Endodermal cell (in vitro differentiated cells): ENCODE measurements at places on chromosomes 4 and X. TPM values are rescaled to one million over a fixed set of nuclear protein-coding genes. Genes with fewer than 3 reads are reported as not detected.

CCSER1 gene
- 0.88 and 1.1 TPM in 2 replicates for total RNA-seq

- H3K27me3 ChIP-seq, result no peaks in the 10 kb centered on the region
- H3K27ac ChIP-seq, result no peak overlapping the region
- no peaks in the 10 kb centered on the region for H3K36me3 ChIP-seq
Observed at GRCh38 chr4:179530958-179531357, 2088.7 kb upstream of the AGA start.

DNA sequence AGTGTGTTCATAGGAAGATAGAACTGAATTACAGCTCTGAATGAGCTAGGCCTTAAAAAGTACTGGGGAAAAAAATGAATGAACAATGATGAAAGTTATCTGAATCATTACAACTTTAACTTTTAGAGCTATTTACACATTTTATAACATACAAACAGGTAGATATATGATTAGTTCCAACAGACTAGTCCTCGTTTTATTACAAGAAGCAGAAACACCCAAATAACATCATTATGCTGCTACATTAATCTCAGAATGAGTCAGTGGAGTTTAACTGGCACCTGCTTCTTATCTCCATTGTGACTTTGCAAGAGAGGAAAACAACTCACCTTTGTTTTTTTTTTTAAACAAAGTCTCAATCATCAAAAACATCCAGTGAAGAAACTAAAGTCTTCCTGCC is 15.2 kb downstream of the ATP8A1 start:
- DNase-seq, result no peak
- no peaks in the 10 kb centered on the region for H3K36me3 ChIP-seq

DNA sequence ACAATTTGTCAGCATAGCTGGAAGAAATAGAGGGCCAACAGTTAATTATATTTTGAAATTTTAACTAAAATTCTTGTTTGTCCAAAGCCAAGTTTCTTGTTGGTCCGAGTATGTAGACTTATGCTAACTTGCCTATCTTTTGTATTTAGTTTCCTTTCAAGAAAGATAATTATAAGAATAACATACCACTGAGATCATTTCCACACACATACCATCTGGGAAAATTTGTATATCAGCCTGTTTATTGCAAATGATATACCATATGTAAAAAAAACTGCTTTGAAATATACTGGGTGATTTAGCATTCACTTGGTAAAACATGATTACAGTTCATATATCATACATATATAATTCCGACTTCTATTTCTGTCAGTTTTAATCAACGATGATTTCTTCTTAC is 84.7 kb upstream of the ANKRD50 start:
- H3K4me3 ChIP-seq, result no peak overlapping the region
- DNase-seq, result no peak
- H3K36me3 ChIP-seq, result no peaks in the 10 kb centered on the region
- H3K4me1 ChIP-seq, result no peaks in the 10 kb centered on the region
- H3K27me3 ChIP-seq, result no peaks in the 10 kb centered on the region

DNA sequence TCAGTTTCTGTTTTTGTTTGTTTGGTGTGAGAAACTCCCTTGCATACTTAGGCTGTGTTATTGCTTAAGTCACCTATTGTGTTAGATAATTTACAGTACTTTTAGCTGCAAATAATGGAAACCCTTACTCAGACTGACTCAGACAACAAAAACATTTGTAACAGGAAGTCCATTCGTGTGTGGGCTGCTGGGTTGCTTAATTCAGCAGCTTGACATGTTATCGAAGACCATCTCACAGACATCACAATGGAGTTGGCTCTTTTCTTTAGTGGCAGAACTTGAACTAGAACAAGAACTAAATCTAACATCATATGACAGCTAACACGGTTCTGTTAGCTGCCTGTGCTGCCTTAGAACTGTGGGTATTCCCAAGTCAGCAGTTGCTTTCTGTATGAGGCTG is 9.9 kb upstream of the GABRE start:
- no peak overlapping the region for H3K4me3 ChIP-seq
- no peaks in the 10 kb centered on the region for H3K27me3 ChIP-seq
- H3K4me1 ChIP-seq, result no peaks in the 10 kb centered on the region
- H3K27ac ChIP-seq, result no peak overlapping the region

DNA sequence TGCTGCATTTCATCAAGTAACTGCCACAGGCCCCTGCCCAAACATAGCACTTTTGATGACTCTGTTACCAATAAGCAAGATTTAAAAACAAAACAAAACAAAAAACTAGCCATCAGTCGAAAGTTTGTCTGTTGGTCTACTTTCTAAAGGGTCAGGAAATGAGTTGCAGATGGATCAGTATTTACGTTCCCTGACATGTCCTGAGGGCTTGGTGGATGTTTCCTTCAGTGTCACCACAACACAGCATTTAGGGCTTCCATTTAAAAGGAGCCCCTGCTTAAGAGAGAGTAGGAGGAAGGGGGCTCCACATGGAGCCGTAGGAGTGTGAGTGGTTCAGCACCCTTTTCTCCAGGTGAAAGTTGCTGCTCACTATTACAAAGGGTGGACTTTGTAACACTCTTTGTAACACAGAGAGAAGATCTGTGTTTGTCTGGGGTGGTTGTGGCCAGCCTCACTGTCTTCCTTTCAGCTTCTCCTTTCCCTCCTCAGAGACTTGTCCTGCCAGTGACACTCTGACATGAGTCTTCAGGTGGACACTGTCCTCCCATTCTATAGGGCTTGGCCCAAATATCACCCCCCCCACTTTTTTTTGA is 167.5 kb upstream of the PDE5A start:
- H3K27me3 ChIP-seq, result no peaks in the 10 kb centered on the region
- H3K27ac ChIP-seq, result no peak overlapping the region
- H3K4me1 ChIP-seq, result no peaks in the 10 kb centered on the region
- no peak overlapping the region for H3K4me3 ChIP-seq
- H3K36me3 ChIP-seq, result no peaks in the 10 kb centered on the region
